Cortex of kidney (tissue), 1 donor: ENCODE measurements at places on chromosomes 13 and 19.

DNA sequence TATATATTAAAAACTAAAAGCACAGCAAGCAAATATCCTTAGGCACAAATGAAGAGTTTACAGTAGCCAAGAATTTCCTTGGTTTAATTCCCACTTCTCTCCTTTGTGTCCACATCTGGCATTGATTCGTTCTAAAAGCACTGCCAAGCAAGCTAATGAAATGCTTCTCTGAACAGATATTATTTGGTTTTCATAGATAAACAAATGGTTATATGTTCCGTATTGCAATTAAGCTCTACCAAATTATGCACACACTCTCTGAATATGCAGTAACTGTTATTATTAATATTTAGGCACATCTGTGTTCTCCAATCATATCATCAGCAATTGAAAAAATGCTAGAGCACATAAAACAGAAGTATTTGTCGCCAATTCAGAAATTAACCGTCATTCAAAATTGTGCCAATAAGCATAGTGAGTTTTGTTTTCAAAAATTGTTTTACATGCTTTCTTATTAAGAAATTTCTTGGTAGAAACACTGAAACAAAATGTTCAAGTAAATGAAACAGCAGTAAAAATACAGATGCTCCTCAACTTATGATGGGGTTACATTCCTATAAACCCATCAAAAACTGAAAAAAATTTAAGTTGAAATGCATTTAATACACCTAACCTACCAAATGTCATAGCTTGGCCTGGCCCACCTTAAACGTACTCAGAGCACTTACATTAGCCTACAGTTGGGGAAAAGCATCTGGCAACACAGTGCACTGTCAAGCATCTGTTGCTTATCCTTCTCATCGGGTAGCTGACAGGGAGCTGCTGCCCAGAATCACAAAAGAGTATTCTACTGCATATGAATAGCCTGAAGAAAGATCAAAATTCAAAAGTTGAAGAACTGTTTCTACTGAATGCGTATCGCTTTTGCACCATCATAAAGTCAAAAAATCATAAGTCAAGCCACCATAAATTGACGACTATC lies 2134.7 kb downstream of the PCDH9 start:
- no peak for DNase-seq

DNA sequence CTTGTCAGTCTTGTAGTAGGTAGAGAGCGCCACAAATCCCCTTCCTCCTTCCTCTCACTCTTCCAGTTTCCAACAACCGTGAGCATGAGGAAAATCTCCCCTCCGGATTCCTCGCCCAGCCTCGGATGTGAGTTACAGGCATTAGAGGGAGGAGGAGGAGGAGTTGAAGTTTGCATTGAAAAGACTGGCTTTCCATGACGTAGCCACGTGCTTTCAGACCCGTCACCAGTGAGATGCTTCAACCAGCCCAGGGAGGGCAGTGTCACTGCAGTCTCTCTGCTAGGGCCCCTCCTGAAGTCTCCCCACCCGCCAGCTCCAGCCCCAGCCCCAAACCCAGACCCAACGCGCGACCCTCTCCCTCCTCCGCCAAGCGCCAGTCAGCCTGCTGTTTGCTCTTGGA lies 442 bp upstream of the FGF14 start:
- DNase-seq = peak; percentile 1

DNA sequence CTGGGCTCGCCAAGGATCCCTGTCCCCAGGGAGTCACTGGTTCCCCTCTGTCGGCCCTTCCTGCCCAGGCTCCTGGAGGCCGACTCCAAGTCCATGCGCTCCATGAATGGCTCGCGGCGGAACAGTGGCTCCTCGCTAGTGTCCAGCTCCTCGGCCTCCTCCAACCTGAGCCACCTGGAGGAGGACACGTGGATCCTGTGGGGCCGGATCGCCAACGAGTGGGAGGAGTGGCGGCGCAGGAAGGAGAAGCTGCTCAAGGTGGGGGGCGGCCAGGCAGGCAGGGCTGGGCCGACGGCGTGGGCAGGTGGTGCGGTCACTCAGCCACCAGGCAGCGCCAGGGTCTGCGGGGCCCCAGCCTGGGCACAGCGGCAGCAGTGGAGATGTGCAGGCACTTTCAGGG lies 17.6 kb downstream of the EVI5L start:
- DNase-seq = no peak

DNA sequence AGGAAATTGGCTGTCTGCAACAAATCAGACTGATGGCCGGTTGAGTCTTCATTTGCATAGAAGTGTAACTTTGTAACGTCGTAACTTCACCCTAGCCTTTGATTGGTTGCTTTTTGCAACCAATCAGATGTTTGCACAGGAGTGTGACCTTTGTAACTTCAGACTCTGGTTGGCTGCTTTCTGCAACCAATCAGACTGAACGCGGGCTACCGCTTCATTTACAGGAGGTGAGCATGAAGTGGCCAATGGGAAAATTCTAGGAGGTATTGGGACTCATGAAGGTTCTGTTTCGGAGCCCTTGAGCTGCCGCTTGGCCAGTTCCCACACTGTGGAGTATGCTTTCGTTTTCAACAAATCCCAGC lies 441 bp upstream of the ZNF559 start:
- DNase-seq = no peak

GRCh38 chr19:16892436-16892835 lies 3.6 kb downstream of the F2RL3 start:
- DNase-seq = no peak

DNA sequence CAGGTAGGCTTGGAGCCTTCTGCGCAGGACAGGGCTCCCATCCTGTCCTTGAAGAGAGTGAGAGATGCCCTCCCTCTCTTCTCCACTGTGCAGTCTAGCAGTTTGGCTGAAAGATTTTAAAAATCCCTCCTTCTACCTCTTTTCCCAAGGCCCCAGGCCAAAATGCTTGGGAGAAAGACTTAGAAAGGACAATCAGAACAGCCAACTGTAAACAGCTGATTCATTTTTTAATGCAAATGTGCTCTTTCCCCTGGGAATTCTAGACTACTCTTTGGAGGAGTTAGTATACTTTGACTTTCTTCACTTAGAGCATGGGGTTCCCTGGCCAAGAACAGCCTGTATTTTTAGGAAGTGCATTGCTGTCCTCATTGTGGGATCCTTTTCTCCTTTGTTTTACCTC lies 398.9 kb downstream of the GPC6 start:
- DNase-seq = no peak
